ENCODE measurements at places on chromosomes 6 and 20. TPM values are rescaled to one million over a fixed set of nuclear protein-coding genes. Genes with fewer than 3 reads are reported as not detected.

BMP6 gene
- total RNA-seq = 2.1 TPM

FAM209B gene
- total RNA-seq = not detected

STMND1 gene
- total RNA-seq = not detected

LY6G6F gene
- total RNA-seq = not detected

EYS gene
- 0.05 TPM for total RNA-seq

FOXQ1 gene
- not detected for total RNA-seq

RAET1L gene
- total RNA-seq = not detected

BMP7 gene
- not detected for total RNA-seq

IL17A gene
- not detected for total RNA-seq

Data from smooth muscle cell of the umbilical artery (primary cell).